Posterior vena cava (tissue), 2 donors: ENCODE measurements at places on chromosomes 7 and 10. TPM values are rescaled to one million over a fixed set of nuclear protein-coding genes. Genes with fewer than 3 reads are reported as not detected.

DNA sequence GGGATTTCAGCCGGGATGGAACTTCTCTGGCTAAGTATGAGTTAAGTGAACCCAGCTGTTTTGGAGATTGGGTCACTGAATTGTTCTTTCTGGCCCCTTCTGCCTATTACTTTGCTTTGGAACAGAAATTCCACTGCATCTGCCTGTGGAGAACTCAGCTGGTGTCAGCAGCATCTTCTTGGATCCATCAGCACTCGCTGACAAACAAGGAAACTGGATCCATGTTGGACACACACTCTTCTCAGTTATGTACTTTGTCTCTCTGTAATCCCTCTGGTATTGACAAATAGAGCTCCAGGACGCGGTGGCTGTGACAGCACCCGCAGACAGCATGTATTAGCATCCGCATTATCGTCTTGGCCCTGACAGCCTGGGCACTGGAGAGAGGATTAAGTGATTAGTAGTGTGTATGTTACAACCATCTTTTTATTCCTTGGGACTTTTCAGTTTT, 73.0 kb upstream of the BMPER start:
- no peak for DNase-seq

DNA sequence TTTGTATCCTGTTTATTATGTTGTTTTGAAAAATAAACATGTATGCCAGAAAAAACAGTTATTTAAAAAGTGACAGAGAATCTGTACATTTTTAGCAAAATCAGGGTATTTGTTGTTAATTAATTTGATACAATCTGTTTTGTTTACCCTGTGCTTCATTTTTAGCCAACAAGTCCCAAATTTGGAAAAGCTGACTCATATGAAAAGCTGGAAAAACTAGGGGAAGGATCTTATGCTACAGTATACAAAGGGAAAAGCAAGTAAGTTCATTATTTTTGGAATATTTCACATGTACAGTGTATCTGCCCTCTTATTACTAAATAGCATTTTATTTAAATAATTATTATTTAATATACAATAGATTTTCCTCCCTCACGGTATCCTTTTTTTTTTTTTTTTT, 151.4 kb downstream of the CDK14 start:
- no peak for DNase-seq

DNA sequence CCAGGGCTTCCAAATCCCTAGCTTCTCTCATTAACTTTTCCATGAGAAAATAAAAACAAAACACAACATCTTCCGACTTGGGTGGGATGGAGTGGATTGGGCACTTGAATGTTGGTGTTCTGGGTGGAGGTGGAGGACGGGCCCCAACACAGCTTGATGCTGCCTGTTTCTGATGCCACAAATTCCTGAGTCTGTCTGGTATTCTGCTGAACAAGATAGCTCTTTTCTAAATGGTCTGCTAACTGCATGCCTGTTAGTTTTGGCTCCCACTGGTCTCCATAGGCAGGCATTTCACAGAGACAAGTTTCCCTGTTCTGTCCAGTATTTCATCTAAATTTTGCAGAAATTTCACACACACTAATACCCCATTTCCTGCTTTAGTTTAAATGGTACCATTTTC, 160.9 kb upstream of the FZD8 start:
- DNase-seq = no peak

- DNase-seq = no peak
Measured at GRCh38 chr10:79354141-79354540, 6.9 kb downstream of the PPIF start.

OR9A2 gene
- total RNA-seq = not detected

CFAP46 gene
- total RNA-seq = 0.14 TPM

LMOD2 gene
- not detected for total RNA-seq
